ENCODE measurements at places on chromosomes 6 and 20.
A peak's percentile ranks its signal among the peaks of the same experiment; 100 is the strongest.

DNA sequence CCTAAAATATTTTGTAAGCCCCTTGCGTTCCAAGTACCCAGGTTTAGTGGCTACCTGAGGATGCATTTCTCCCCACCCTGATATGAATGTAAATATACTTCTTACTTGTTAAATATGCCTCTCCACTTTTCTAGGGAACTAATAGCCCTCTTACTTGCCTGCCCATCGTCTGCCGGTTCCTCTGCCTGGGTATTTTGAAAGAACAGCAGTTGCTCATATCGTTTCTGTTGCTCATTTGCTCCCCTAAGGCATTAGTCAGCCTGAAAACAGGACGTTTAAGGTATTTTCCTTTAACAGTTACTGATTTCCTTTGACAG, 141.3 kb upstream of the CARMIL1 start:
- no peak for DNase-seq

GRCh38 chr6:47290124-47290834, 19.4 kb downstream of the TNFRSF21 start:
- no peak for DNase-seq

- DNase-seq: peak; percentile 29
These were observed 284.5 kb downstream of the HTR1B start for GRCh38 chr6:77178821-77179220.

GRCh38 chr6:70292193-70292592, 10.7 kb downstream of the COL9A1 start:
- no peak for DNase-seq

- DNase-seq: no peak
These were observed 93.1 kb downstream of the PRND start for GRCh38 chr20:4814696-4815252.

GRCh38 chr20:5638023-5638422, 112.2 kb upstream of the SHLD1 start:
- DNase-seq: no peak

DNA sequence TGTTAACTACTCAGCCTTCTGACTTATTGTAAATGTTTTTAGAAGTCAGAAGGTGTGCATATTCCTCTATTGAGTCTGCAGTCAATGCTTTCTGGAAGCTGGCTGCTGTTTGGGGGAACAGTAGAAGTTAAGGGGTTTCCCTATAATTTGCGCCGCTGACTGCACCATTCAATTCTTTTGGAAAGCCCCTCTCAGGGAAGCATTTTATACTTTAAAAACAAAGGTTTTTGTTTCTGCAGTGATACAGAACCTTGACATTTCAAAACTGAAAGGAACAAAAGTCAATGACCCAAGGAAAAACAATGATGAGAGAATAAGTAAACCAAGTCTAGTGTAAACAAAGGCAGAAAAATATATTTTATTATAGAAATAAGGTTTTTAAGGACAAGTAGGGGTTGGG, 120.8 kb upstream of the TNFAIP3 start:
- no peak for DNase-seq

- no peak for DNase-seq
These were observed 6.7 kb downstream of the ATG5 start for GRCh38 chr6:106318851-106319250.

GRCh38 chr6:132114201-132114825, 163.1 kb upstream of the CCN2 start:
- DNase-seq: no peak

- DNase-seq: no peak
These were observed 87.5 kb downstream of the DACT2 start for GRCh38 chr6:168232062-168232461.

GRCh38 chr6:4973982-4974745, 29.7 kb downstream of the RPP40 start:
- no peak for DNase-seq

GRCh38 chr6:38185752-38186151, 366.2 kb downstream of the ZFAND3 start:
- no peak for DNase-seq

DNA sequence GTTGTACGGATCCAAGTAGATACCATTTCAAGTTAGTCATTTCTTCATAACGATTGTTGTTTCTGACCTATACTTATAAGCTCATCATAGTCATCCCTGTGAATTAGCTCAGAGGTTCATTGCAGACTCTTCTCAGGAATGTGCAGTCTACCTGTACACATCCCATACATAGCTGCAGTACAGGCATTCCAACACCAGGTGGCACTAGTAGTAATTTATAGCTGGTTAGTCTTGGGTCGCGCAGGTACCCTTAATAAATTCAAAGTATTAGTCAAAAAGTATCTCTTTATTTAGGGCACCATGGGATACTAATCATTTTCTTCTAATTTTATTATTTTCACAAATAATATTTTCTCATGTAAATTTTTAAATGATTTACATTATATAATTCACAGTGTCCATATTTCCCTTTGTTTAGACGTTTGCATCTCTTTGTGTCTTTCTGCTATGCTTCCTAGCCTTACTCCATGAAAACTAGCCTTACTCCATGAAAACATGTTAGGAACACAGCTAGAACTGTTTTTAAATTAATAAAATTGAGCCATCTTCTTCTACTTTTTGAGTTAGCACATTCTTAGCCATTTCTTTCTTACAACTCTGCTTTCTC, 128.6 kb upstream of the FAM83B start:
- peak; percentile 24 for DNase-seq

DNA sequence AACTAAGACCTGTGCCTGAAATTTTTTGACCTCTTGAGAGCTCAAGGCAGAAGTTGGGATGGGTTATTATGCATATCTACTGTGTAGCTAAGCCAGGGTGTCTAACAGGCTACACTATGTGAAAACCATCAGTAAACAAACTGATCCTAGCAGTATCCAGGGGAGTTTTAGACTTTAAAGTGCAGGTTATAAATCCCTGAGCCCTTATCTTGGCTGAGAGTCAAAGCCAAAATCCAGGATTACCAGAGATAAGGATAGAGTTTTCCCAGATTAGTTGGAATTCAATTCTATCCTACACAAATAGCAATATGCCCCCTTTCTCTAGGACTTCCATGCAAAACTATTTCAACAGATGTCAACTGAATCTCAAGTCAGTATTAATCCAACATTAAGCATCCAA, 1229.7 kb downstream of the GRIK2 start:
- no peak for DNase-seq
